ENCODE measurements at places on chromosomes 2 and 18.

GRCh38 chr2:181128199-181128598 lies 147.8 kb downstream of the UBE2E3 start:
- DNase-seq = no peak

- no peak for DNase-seq
These were observed 29.5 kb upstream of the CHMP1B start for GRCh38 chr18:11821643-11822237.

GRCh38 chr2:203565076-203565475 lies 30.0 kb upstream of the RAPH1 start:
- no peak for DNase-seq

DNA sequence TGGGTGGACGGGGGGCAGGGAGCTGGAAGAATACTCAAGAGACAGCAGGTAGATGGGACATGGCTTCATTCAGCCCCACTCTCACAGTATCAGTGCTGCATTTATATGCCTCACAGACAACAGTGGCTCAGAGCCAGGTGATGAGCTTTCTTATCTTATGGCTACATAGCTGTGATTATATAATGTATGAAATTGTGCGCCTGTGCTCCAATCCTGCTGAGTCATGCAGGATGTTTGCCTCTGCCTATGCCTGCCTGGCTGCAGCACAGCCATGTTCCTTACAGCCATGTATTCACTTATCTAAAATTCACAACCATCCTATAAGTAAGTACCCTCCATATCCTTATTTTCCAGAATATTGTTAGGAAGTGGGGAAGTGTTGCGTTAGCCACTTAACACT lies 37.7 kb upstream of the RNF103 start:
- peak; percentile 28 for DNase-seq

- DNase-seq = no peak
These were observed 166.5 kb downstream of the PTPRM start for GRCh38 chr18:7733642-7734041.

DNA sequence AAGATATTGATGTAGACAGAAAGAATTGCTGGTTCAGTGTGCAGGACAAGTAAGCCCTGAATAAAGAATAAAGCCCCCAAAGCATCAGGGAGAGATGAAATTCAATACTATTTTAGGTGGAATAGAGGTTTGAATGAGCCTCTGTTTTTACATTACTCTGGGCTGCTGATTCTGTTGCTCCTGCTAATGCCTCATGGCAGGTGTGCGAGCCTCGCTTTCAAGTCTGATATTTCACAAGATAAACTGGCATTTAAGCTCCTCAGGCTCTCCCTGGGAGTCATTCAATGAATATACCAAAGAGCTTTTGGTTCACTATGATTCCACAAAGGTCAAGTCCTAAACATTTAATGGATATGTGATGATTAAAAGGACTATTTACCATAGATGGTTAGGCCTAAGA lies 601.0 kb upstream of the SLC39A10 start:
- no peak for DNase-seq

GRCh38 chr18:5150894-5151293 lies 46.2 kb downstream of the AKAIN1 start:
- no peak for DNase-seq

DNA sequence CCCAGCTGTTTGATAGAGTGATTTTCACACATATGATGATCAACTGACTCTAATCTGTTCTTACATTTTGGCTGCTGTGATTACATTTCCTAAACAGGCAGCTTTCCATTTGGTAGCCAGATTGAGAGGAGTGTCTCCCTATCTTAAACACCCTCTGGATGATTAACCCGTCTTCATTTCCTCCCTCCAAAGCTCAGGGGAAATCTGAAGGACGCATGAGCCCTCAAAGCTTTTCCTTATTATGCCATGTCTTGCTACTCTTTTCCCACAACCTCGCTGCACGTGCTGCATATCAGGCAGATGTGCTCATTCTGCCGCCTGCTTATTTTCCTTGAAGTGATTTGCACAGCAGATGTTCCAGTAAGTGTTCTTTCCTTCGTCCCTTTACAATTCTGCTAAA lies 837.4 kb downstream of the LRRTM4 start:
- DNase-seq = no peak

- DNase-seq = no peak
These were observed 161.5 kb downstream of the ZNF521 start for GRCh38 chr18:25190472-25190871.

GRCh38 chr2:240586919-240587800 lies 626 bp downstream of the CAPN10 start:
- DNase-seq = no peak

- no peak for DNase-seq
These were observed 4.8 kb upstream of the SLC38A11 start for GRCh38 chr2:164960159-164960558.

DNA sequence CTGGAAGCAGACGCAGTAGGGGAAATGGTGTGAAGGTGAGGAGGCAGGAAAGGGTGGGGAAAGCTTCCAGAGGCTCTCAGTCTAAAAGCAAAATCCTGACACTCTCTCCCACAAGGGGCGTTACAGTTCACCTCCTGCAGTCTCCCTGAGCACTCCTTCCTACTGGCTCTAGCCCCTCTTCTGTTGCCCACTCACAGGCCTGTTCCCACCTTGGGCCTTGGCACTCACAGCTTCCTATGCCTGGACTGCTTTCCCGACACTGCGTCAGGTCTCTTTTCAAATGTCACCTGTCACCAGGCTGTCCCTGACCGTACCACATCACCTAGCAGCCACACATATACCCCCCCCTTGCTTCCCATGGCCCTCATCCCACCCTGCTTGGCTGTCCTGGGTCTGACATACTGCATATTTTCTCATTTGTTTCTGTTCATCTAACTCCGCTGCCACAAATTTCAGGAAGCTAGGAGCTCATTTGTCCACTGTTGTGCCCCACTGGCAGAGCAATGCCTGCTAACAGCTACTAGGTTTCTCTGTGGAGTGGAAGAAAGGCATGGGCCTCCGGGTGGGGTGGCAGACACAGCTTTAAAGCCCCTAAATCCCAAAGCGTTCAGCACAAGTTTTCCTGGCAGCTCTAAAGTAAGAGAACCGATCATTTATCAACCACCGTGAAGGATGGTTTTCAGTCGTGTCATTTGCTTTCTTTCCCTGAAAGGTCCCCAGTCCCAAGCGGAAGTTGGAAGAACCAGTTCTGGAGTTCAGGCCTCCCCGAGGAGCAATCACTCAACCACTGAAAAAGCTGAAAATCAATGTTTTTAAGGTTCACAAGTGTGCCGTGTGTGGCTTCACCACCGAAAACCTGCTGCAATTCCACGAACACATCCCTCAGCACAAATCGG lies 118.8 kb downstream of the ZNF532 start:
- no peak for DNase-seq

GRCh38 chr2:129293326-129293725 lies 686.1 kb upstream of the RAB6C start:
- no peak for DNase-seq

DNA sequence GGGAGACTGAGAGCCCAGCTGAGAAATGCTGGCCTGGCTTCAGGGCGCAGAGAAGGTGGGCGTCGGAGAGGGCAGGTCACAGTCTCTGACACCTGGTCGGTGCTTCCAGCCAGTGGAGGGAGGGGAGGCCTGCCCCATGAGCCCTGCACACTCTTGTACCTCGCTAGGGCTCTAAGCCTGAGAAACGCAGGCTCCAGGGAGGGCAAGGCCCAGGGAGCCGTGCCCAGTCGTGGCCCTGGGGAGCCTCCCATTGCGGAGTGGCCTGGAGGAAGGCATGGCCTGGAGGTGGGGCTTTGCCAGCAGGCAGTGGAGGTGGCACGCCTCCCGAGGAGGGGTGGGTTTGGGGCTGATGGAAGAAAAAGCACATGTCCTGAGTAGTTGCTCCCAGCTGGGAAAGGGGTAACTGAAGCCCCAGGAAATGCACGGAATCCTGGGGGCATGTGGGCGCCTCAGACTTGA lies 39.0 kb downstream of the MTERF4 start:
- no peak for DNase-seq

- no peak for DNase-seq
These were observed 50.1 kb upstream of the TMEM17 start for GRCh38 chr2:62556086-62556485.

GRCh38 chr18:56637711-56638231 lies 621 bp downstream of the TXNL1 start:
- DNase-seq = no peak

- no peak for DNase-seq
These were observed 297.1 kb downstream of the AFF3 start for GRCh38 chr2:99845296-99845695.

- DNase-seq = no peak
These were observed 2.7 kb downstream of the CHPF start for GRCh38 chr2:219540784-219541504.

- no peak for DNase-seq
These were observed 394.1 kb upstream of the ATP5MC3 start for GRCh38 chr2:175575346-175576258.

DNA sequence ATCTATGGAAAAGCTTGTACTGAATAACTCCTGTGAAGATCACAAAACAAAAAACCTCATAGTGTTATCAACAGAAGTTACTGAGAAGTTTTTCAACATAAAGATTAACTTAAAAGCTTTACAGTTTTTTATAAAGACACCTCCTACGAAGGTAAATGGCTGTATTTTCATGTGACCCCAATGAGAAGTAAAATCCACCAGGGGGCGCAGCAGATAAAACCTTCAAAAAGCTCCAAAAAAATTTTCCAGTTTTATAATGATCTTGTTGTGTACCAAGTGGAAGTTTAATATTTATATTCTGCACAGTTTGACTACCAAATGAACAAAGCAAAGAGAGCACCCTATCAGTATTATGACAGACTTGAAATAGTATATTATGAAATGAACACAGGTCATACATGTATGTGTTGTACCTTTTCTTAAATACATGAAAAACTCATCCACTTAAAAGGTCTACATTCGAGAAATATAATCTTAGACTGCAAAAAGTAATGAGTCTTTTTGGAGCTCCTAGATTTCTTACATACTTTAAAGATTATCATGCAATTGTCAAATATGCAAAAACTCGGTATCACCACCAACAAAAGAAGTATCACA lies 38.5 kb downstream of the PNO1 start:
- peak; percentile 62 for DNase-seq

DNA sequence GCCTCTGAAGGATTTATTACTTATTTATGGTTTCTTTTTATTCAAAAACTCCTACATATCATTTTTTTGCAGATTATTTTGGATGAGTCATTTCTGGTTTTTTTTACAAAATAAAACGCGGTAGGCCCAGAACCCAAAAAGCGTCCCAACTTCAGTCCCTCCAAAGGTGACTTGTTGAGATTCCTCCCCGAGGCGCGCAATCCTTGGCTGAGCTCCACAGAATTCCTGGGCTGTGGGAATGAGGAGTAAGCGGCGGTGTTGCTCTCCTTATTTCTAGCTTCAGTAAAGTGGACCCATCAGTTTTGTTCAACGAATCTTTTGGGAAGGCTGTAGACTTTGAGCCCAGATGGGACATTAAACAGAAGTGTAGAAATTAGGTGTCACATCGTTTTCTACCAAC lies 67.0 kb upstream of the RMP24 start:
- peak; percentile 3 for DNase-seq

- peak; percentile 77 for DNase-seq
These were observed 56.4 kb downstream of the CRIM1 start for GRCh38 chr2:36411962-36412444.

DNA sequence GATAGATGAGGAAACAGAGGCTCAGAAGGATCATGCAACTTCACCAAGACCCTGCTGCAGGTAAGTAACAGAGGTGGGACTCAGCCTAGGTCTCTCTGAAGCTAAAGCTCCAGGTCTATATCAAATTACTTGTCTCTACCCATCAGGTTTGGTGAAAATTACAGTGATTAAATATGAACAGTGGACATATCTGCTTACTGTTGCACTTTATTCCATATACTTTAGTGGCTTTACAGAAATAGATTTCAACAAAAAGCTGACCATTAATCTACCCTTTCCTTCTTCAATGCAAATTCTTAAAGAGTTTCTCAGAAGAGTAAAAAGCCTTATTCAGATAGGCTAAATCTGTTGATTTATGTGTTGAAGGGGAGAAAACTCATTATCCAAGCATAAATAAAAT lies 42.8 kb upstream of the STK17B start:
- DNase-seq = no peak

DNA sequence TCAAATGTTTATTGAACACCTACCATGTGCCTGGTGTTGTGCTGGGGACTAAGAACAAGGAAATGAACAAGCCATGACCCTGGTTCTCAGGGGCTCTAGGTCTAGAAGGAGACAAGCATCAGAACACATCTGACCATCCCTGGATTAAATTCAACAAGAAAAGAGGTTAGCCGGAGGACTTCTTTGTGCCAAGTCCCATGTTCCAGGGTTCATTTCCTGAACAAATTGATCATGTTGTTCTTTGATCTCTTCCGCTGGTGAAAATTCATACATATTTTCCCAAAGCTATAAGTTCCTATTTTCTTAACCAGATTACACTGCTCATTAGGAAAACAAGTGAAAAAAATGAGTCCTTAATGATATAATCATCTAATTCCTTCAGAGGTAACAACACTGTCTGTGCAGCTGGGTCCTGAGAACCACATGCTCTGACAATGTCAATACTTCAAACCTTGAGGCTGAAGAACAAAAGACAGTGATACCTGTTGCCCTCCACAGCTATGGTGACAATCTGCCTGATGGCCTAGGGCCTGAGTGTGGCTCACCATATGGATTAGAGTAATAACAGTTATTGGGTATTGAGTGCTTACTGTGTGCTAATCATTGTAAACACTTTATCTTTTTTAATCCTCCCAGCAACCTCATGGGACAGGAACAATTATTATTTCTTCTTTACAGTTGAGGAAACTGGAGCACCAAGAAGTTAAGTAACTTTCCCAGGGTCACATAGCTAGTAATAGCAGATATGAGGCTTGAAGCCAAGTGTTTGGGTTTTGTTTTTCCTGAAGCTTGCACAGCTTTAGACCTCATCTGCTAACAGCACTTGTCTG lies 24.6 kb upstream of the INO80C start:
- DNase-seq = peak; percentile 55

DNA sequence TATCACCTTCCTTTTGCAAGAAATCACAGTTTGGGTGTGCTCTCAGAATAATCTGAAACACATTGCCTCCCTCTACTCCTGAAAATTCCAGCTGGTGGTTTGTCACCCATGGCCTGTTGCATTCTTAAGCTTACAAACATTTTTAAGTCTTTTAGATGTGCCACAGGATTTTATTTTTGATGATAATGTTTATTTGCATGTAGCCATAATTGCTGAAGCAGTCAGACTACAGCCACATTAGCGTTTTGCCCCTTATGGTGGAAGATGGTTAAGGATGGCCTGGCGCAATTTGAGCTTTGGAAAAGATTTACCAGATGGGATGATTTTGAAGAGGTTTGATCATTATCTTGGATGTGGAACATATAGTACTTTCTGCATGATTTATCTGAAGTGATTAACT lies 439.5 kb downstream of the MEIS1 start:
- DNase-seq = peak; percentile 61

- DNase-seq = no peak
These were observed 246.1 kb downstream of the RAD51AP2 start for GRCh38 chr2:17272170-17272569.

- DNase-seq = no peak
These were observed 77.8 kb downstream of the FAM161A start for GRCh38 chr2:61775956-61776570.

GRCh38 chr2:163659224-163659623 lies 76.6 kb downstream of the FIGN start:
- DNase-seq = no peak

- DNase-seq = no peak
These were observed 1431.7 kb upstream of the PIK3C3 start for GRCh38 chr18:40523287-40523686.

All from fibroblast of villous mesenchyme (primary cell).